Activated T-cell treated with anti-CD3 and anti-CD28 coated beads, Interleukin-2, amount 50 U/mL, for 4 hours (primary cell): ENCODE measurements at places on chromosomes 16 and 17. TPM values are rescaled to one million over a fixed set of nuclear protein-coding genes. Genes with fewer than 3 reads are reported as not detected.

The PPL gene
- 0.11 TPM for total RNA-seq

The MEOX1 gene
- 0.24 TPM for total RNA-seq

The PIGS gene
- total RNA-seq: 48.3 TPM

GRCh38 chr16:88886420-88886844 is 20.0 kb upstream of the PABPN1L start:
- no peak for DNase-seq

DNA sequence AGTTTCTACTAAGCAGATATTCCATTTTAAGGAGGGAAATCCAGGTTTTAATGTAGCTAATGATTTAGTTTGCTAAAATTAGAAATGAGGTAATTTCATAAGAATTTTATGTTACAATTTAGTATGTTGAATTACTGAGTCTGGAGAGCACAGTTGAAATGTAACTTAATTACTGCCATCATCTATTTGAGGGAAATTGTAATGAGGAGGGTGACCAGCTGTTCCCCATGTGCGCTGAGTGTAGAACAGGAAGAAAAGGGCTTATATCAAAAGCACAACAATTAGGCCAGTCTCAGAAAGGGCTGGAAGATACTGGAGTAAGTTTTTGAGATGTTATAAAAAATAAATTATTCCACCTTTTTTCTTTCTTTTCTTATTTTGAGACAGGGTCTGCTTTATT is 735.1 kb upstream of the GOT2 start:
- no peak for DNase-seq

- no peak for DNase-seq
These were observed 31.5 kb upstream of the B4GALNT2 start for GRCh38 chr17:49101054-49101534.

GRCh38 chr16:83652943-83653342 is 154.8 kb upstream of the HSBP1 start:
- no peak for DNase-seq

DNA sequence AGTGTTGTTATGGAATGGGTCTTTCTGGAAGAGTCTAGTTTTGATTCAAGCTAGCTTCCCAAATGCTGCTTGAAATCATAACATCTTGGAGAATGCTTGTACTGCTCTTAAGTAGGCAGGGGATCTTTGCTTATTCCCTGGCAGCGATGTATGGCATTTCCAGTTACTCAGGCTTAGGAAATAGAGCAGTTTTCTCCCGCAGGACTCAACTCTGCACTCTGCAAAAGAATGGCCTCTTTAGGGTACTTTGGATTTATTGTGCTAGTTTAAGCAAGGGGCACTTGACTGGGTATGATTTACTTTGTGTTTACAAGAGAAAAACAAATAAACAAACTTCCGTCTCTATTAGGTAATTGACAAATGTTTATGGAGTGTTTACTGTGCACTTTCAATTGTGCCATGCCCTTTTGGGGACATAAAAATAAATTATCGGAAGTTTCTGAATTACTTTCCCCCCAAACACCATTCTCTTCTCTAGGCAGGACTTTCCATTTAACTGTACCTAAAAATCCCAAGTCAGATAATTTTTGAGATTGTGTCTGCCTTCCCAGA is 164.0 kb downstream of the MAP2K6 start:
- DNase-seq: no peak
